Testis (tissue), 5 donors: ENCODE measurements at places on chromosomes 1 and 21.

- H3K4me3 ChIP-seq = no peak overlapping the region
- no peaks in the 10 kb centered on the region for H3K36me3 ChIP-seq
- H3K4me1 ChIP-seq = peaks cover 11% of the 10 kb centered on the region
- H3K27me3 ChIP-seq = no peaks in the 10 kb centered on the region
Observed at GRCh38 chr21:43937891-43938309, 72.9 kb downstream of the AGPAT3 start.

DNA sequence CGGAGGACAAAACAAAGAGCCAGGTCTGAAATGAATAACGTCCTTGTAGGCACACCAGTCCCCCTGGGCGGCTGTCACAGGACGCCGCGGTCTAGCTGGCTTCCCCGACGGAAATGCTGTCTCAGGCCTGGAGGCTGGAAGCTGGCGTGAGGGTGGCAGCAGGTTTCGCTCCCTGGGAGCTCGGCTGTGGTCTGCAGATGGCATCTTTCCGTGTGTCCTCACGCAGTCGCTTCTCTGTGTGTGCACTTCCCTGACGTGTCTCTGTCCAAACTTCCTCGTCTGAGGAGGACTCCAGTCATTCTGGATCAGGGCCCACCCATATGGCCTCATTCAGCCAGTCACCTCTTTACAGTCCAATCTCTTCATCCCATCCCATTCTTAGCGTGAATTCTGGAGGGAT is 14.2 kb downstream of the TNFRSF14 start:
- H3K4me1 ChIP-seq = no peaks in the 10 kb centered on the region
- DNase-seq = no peak
- H3K27me3 ChIP-seq = no peaks in the 10 kb centered on the region
- H3K4me3 ChIP-seq = no peak overlapping the region
- no peaks in the 10 kb centered on the region for H3K36me3 ChIP-seq
- no peak overlapping the region for H3K27ac ChIP-seq

GRCh38 chr1:12620931-12621330 is 2.9 kb upstream of the DHRS3 start:
- H3K36me3 ChIP-seq = no peaks in the 10 kb centered on the region
- peaks cover 19% of the 10 kb centered on the region for H3K4me1 ChIP-seq
- H3K27ac ChIP-seq = no peak overlapping the region
- no peak for DNase-seq

DNA sequence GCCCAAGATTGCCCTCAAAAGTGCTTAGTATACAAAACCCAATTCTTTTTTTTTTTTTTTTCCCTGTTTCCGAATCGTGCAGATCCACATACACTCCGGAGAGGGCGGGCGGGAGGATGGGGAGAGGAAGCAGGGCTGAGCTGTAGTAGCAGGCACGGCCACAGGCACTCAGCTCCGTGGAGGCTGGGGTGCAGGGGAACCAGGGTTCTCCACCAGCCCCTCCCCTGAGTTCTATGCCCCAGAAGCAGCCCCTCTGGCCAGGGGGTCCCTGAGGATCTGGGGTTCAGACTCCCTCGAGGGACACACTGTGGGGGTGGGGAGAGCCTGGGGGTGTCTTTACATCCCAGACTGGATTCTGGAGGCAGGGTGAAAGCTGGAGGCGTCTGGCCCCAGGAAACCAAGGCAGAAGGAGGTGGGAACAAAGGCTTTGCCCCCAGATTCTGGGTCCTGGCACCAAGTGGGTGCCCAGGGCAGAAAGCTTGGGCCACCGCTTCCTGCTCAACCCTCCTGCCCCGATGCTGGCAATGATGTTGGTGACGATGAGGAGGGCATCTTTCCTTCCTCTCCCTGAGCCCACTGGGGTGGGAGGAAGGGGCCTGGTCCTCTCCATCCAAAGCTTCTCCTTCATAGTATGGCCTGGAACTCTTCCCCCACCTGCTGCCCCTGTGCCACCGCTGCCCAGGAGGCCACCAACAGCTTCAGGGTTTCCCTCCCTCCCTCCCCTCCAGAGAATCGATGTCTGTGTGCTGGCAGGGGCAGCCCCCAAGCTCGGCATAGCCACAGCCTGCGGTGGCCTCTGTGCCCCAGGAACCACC is 106.4 kb upstream of the TARDBP start:
- no peak overlapping the region for H3K27ac ChIP-seq
- H3K27me3 ChIP-seq = no peaks in the 10 kb centered on the region
- DNase-seq = no peak
- no peak overlapping the region for H3K4me3 ChIP-seq
- H3K36me3 ChIP-seq = no peaks in the 10 kb centered on the region

GRCh38 chr21:31030367-31031106 is 7.7 kb downstream of the KRTAP19-8 start:
- H3K4me3 ChIP-seq = no peak overlapping the region
- H3K36me3 ChIP-seq = no peaks in the 10 kb centered on the region
- H3K27me3 ChIP-seq = no peaks in the 10 kb centered on the region

- DNase-seq = no peak
- H3K36me3 ChIP-seq = no peaks in the 10 kb centered on the region
- no peaks in the 10 kb centered on the region for H3K4me1 ChIP-seq
- no peak overlapping the region for H3K27ac ChIP-seq
Observed at GRCh38 chr1:80245813-80246212, 1239.3 kb upstream of the ADGRL4 start.

DNA sequence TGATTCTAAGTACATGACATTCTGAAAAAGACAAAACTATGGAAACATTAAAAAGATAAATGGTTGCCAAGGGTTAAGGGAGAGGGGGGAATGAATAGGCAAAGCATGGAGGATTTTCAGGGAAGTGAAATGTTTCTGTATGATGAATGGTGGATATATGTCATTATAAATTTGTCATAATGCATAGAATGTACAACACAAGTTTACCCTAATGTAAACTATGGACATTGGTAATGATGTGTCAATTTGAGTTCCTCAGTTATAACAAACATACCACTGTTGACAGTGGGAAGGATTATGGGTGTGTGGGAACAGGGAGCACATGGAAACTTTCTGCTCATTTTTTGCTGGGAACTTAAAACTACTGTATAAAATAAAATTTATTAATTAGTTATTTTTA is 427.1 kb upstream of the ESRRG start:
- no peak overlapping the region for H3K4me3 ChIP-seq
- no peak overlapping the region for H3K27ac ChIP-seq
- H3K36me3 ChIP-seq = no peaks in the 10 kb centered on the region
- H3K27me3 ChIP-seq = no peaks in the 10 kb centered on the region
- DNase-seq = no peak
- H3K4me1 ChIP-seq = no peaks in the 10 kb centered on the region
